CD4-positive, alpha-beta T cell (primary cell): ENCODE measurements at places on chromosomes 6 and 20. TPM values are rescaled to one million over a fixed set of nuclear protein-coding genes. Genes with fewer than 3 reads are reported as not detected.

DNA sequence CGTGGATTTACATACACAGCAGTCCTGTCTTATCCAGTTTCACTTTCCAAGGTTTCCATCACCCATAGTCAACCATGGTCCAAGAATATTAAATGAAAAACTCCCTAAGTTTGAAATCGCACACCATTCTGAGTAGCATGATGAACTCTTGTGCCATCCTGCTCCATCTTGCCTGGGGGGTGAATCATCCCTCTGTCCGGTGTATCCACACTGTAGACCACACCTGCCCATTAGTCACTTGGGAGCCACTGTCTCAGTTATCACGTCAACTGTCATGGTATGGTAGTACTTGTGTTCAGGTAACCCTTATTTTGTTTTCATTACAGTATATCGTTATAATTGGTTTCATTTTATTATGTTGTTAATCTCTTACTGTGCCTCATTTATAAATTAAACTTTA is 38.5 kb downstream of the PTGIS start:
- H3K4me3 ChIP-seq, result no peak overlapping the region
- no peaks in the 10 kb centered on the region for H3K36me3 ChIP-seq
- H3K4me1 ChIP-seq, result peaks cover 5% of the 10 kb centered on the region
- no peak for DNase-seq
- no peaks in the 10 kb centered on the region for H3K27me3 ChIP-seq

GRCh38 chr6:169479783-169480495 is 221.9 kb downstream of the WDR27 start:
- H3K36me3 ChIP-seq, result no peaks in the 10 kb centered on the region
- H3K27ac ChIP-seq, result no peak overlapping the region
- H3K4me3 ChIP-seq, result no peak overlapping the region
- no peaks in the 10 kb centered on the region for H3K4me1 ChIP-seq
- no peaks in the 10 kb centered on the region for H3K27me3 ChIP-seq

DNA sequence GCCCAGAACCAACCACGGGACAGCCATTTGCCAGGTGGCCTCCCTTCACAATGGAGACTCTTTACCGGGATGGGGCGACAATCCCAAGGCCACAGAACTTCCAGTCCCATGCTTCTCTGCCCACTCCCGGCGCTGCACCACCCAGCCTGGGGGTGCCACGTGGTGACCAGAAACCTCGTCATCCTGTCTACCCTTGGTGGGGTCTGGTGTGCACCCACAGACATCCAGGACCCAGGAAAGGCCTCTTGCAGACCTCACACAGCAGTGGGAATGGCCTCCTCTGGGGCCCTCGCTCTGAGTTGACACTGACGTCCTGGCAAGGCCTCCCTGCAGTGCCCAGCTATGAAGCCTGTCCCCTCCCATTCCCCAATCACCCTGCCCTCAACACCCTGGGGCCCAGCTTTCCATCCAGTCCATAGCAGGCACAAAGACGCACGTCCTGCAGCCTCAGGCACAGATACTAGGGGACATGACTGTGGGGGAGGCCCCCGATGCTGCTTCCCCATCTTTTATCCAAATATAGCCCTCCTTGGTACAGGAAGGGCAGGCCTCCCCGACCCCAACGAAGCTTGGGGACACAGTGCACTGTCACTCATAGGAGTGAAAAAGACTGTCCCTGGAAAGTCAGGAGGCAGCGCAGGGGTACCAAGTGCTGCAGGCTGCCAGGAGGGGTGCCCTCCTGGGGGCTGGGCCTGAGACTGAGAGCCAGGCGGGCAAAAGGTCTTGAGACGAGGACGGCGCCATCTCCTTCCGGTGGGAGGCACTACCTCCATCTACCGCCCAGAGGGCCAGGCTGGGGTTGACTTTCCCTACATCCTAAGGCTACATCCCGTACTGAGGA is 7.2 kb downstream of the CST7 start:
- no peaks in the 10 kb centered on the region for H3K27me3 ChIP-seq
- no peak for DNase-seq
- no peak overlapping the region for H3K27ac ChIP-seq
- H3K4me1 ChIP-seq, result peaks cover 64% of the 10 kb centered on the region

DNA sequence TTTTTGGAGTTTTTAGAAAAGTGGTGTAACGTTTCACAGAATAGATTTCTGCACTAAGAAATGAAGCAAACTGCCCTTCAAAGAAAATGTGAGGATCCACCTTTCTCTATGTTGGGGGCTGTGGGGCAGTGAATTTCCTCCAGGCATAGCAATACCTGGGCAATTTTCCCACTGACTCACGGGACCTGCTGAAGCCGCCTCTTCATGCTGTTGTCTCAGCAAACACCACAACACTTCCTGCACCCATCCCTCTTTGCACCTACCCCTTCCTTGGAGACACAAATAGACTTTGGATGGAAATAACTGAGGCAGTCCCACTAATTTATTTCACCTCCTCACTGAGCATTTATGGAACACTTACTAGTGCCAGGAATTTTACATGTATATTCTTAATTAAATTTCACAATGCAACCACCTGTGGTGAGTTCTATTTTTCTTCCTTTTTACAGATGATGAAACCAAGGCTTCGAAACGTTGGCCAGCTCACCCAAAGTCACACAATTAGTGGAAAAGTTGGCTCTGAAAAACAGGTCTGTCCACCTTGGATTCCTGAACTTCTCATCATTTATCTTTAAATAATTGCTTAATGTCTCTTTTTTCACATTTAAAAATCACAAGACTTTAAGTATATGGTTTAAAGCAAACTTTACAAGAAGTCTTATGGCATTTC is 17.2 kb upstream of the ADGRF1 start:
- DNase-seq, result no peak
- H3K27me3 ChIP-seq, result no peaks in the 10 kb centered on the region
- no peaks in the 10 kb centered on the region for H3K4me1 ChIP-seq
- H3K36me3 ChIP-seq, result no peaks in the 10 kb centered on the region
- no peak overlapping the region for H3K27ac ChIP-seq
- H3K4me3 ChIP-seq, result no peak overlapping the region

Gene CALHM4
- total RNA-seq, result not detected

Gene OR12D3
- total RNA-seq, result not detected

- H3K4me1 ChIP-seq, result no peaks in the 10 kb centered on the region
- H3K36me3 ChIP-seq, result no peaks in the 10 kb centered on the region
- no peak overlapping the region for H3K27ac ChIP-seq
- H3K4me3 ChIP-seq, result no peak overlapping the region
Measured at GRCh38 chr20:59598625-59599310, 5.6 kb upstream of the PHACTR3 start.
